ENCODE measurements at places on chromosomes 16 and 17. TPM values are rescaled to one million over a fixed set of nuclear protein-coding genes. Genes with fewer than 3 reads are reported as not detected.

AMFR gene
- total RNA-seq = 215 TPM

C17orf67 gene
- total RNA-seq = 0.56 TPM

ZFPM1 gene
- 0.36 TPM for total RNA-seq

- no peak for DNase-seq
Observed at GRCh38 chr17:81931189-81931556, 3.6 kb upstream of the MAFG start.

GRCh38 chr17:52048137-52048898 lies 110.2 kb downstream of the CA10 start:
- DNase-seq = no peak

GFAP gene
- total RNA-seq = not detected

DNA sequence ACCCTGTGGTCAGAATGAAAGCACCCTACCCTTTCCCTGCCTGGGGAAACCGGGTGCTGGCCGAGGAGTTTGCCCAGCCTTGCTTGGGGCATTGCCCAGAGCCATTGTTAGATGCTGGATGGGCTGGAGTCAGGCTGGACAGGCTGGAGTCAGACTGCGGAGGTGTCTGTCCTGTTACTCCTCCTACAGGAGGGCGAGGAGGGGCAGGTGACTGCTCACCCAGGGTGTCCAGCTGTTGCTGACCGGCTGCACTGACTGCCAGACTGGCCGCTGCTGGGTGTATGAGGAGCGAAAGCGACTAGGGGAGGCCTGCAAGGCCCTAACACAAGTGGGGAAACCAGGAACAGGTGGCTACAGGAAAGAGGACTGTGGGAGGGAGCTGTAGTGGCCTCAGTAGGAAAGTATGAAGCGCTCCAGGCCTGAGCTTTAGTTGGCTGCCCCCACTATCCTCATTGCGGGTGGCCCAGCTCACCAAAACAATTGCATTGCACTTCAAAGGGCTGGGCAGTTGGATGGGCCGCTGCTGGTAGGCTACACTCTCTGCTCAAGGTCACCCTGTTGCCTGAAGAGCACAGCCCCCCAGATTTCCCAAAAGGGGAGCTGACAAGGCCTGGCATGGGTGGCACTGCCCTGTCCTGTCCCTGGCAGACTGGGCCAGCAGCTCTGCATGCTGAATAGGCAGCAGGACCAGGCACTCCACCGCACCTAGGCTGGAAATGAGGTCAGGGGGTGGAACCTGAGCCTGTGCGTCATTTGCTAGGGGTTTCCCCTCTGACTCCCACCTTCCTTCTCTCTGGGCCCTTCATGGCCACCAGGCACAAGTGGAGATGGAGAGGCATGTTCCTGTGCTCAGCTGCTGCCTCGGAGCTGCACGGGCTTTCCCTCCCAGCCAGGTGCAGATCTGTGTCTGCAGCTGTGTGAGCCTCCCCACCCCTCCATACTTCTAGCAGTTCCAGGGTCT lies 18.4 kb downstream of the LDHD start:
- DNase-seq = no peak

EVPLL gene
- not detected for total RNA-seq

OTOP2 gene
- total RNA-seq = not detected

DNA sequence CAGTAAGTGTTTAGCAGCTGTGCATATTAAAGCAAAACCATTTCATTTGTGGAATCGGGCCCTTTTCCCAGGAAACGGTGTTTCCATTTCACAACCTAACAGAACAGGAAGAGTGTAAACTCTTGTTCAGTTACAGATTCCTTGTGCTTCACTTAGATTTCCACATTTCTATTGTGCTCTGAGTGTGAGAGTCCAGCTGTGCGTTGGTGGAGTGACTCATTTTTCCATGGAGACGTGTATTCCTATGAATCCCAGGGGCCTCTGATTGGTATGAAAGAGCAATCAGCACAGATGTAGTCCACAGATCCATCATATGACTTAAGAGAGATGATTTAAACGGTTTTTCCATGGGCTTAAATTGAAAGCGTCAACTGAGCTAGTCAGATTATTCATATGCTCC lies 13.3 kb upstream of the CAVIN1 start:
- peak; percentile 99 for DNase-seq

DNA sequence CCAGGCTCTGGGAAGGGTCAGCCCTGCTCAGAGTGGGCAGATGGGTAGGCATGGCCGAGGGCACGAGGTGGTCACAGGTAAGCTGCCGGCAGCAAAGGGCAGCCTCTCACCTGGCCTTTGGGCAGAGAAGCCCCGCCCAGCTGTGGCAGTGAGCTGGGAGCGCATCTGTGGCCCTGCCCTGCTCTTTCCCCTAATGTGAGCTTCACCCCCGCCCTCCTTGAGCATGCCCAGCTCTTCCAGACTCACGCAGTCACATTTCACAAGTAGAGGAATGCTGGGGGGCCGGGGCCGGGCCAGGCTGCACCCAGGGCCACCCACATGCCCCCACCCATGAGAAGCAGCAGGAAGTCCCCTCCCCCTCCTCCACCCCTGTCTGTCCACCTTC lies 40.7 kb upstream of the SLC38A10 start:
- no peak for DNase-seq

- peak; percentile 84 for DNase-seq
Observed at GRCh38 chr16:81610144-81610842, 165.7 kb downstream of the CMIP start.

MYH13 gene
- not detected for total RNA-seq

DNA sequence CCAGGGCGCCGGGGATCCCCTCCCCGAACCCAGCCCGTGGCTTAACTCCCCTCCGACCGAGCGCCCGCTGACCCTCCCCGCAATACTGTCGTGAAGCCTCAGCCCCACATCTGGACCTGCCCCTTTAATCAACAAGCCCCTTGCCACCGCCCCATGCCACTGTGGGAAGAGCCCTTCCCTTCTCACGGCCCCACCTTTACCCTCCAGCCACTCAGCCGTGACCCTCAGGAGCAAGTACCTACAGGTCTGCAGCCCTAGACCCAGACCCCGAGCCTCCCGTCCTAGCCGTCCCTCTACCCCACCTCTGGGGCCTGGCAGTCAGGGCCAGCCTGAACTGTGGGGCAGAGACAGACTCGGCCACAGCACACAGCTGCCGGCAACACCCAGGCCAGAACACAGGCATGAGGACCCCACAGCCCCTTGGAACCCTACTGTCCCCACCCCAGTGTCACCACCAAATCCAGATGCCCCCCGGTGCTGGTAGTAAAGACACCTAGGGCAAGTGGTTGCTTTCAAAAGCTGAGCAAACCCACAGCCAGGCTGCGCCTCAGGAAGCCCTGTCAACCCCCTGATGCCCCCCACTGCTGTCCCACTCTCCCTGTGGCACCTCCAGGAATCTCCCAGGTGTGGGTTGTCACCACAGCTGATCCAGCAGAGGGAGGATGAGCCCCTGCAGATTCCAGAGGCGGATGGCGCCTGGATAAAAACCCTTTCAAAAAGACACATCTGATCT lies 1.4 kb downstream of the NXPH3 start:
- no peak for DNase-seq

OR1D5 gene
- total RNA-seq = not detected

- DNase-seq = no peak
Observed at GRCh38 chr16:64159976-64160375, 961.9 kb downstream of the CDH11 start.

DNA sequence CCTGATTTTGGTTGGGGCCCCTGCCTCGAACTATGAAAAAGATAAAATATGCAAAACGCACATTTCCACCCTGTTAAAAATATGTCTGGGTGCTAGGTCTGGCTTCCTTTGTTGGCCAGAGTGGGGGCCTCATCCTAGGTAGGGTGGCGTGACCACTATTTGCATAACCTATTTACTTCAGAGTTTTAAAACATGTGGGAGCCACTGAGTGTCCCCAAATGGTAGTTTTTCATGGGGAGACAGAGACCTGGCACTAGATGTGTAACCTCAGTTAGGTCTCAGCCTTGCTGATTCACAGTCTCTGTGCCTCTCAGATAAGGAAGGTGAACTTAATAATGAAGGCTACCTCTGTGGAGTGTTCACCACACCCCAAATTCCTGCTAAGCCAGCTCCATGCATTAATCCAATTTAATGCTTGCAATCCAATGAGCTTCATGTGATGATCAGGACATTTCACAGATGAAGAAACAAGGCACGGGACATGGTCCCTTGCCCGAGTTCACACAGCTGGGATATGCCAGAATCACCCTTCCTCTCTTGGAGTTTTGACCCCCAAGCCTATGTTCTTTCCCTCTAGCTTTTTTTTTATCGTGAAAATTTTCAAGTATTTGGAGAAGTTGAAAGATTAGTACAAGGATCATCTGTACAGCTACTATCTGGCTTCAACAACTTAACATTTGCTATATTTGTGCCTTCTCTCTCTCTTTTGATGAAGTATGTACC lies 103.4 kb downstream of the IRF8 start:
- no peak for DNase-seq

DNA sequence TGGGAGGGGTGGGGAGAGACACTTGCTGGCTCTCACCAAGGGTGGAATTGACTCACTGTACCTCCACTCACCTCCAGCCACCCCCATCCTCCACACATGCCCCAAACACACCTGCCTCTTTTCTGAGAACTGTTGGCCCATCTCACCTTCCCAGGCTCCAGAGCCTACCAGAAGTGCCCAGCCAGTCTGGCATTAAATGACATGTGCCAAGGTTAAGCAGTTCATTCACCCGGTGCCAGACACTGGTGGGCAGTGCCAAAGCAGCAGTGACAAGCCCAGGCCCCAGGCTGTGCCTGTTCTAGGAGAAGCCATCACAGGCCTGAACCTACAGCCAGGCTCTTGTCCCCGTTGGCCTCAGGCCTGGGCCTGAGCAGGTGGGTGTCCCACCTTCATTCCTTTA lies 11.2 kb downstream of the MVP start:
- no peak for DNase-seq

DNA sequence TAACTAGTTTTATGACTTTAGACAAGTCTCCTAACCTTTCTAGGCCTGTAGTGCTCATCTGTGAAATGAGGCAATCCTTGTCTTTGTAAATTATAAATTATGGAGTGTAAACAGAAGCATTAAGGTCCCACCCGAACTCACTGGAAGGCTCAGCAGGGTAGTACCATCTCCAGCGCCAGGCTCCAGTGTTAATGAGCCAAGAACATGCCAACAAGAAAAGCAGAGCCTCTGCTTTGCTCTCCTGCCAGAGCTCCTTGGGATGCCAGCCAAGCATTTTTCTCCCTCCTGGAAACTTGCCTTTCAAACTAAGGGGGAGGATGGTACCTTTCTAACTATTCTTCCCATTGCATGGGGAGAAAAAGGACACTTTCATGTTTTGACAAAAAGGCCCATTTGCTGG lies 14.9 kb downstream of the LIMD2 start:
- DNase-seq = no peak

GRCh38 chr17:48161127-48161905 lies 53.8 kb downstream of the SNX11 start:
- DNase-seq = no peak

TUFM gene
- total RNA-seq = 80.3 TPM

- DNase-seq = peak; percentile 99
Observed at GRCh38 chr17:50177983-50178834, 12.4 kb downstream of the SGCA start.

- peak; percentile 82 for DNase-seq
Observed at GRCh38 chr17:62627219-62627903, at the start of gene MRC2. Gene MRC2 (plus strand): TSS chr17:62627670. CDS start chr17:62627803, 133 bp downstream.

DNA sequence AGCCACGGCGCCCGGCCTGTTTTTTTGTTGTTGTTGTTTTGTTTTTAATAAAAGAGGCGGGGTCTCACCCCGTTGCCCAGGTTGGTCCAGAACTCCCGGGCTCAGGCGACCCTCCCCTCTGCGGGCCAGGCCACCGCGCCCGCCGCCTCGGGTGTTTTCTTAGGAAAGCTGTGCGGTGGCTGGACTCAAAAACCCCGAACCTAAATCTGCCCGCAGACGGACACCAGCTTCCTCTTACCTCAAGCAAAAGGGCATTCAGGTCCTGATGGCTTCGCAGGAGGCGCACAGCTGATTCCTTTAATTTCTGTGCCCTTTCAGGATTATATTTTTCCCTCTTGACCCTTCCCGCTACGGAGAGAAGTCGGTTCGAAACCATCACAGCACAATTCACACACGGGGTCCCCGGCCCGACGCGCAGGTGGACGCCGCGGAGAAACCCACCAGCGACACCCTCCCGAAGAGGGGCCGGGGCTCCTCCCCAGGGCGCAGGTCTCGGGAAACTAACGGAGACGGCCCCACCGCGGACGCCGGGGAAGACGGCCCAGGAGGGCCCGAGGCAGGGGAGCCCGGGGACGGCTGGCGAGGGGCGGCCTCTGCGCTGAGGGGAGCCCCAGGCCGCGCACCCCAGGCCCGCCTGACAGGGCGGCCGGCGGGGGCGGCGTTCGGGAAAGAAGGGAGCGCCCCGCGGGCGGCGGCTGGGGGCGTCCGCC lies 653 bp downstream of the FANCA start:
- no peak for DNase-seq

Data from IMR-90 (cell line).